ENCODE measurements at places on chromosomes 4 and X.

- DNase-seq, result no peak
Measured at GRCh38 chr4:164484551-164484950, 269.4 kb upstream of the SMIM31 start.

DNA sequence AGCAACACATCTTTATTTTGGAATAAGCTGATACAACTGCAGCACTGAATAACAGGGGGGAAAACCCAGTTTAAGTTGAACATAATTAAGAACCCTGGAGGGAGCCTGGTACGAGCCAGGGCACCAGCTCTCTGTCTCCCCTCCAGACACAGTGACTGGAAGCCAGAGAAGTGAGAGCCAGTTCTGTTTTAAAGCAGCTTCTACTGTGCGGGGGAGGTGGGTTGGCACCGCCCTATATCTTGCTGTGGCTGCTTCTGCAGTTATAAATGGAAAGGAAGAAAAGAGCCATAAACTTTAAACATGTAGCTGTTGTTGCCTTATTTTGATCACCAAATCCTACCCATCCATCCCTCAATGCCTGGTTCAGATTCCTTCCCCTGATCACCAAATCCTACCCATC is 207.9 kb upstream of the ANXA3 start:
- no peak for DNase-seq

- DNase-seq, result no peak
Measured at GRCh38 chr4:121138039-121138825, 25.9 kb downstream of the TNIP3 start.

- DNase-seq, result no peak
Measured at GRCh38 chrX:82534086-82534597, 973.9 kb upstream of the POU3F4 start.

- DNase-seq, result no peak
Measured at GRCh38 chr4:91525621-91526020, 778.1 kb upstream of the GRID2 start.

DNA sequence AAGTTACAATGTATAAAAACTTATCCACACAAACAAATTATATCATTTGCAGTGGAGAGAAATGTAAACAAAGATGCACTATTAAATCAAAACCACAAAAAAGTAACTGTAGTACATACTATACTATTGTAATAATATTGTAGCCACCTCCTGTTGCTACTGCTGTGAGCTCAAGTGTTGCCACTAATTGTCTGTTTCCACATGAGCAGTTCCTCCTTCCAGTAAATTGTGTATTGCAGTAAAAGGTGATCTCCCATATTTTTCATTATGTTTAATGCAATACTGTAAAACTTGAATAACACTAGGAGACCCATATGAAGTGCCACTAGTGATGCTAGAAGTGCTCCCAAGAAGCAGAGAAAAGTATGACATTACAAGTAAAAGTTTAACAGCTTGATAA is 11.7 kb downstream of the LIN54 start:
- no peak for DNase-seq

DNA sequence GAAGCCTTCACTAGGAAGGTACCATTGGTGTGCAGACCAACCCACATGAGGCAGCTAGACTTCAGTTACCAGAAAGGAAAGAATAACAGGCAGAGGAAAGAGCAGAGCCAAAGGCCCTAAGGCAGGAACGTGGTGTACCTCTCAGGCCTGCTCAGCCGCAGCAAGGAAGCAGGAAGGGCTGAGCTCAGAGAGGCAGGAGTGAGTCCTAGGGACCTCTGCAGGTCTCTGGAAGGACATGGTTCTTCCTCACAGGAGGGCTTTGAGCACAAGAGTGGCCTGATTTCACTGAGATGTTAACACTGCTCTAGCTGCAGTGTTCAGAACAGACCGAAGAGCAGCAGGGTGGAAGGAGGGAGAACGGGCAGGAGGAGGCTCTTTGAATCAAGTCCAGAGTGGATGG is 124.6 kb downstream of the DCHS2 start:
- DNase-seq, result no peak

DNA sequence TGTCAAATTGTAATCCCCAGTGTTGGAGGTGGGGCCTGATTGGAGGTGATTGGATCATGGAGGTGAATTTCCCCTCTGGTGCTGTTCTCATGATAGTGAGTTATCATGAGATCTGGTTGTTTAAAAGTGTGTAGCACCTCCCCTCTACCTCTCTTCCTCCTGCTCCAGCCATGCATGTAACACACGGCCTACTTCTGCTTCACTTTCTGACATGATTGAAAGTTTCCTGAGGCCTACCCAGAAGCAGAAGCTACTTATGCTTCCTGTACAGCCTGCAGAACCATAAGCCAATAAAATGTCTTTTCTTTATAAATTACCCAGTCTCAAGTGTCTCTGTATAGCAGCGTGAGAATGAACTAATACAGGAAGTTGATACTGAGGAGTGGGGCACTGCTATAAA is 61.7 kb upstream of the DDX60 start:
- peak; percentile 1 for DNase-seq

Data from inflammatory macrophage (primary cell).